ENCODE measurements at places on chromosomes 4 and X.

- no peak for DNase-seq
Observed at GRCh38 chrX:103513476-103514108, 5.7 kb downstream of the RAB40A start.

- no peak for DNase-seq
Observed at GRCh38 chrX:19545651-19546050, 30.3 kb upstream of the MAP3K15 start.

DNA sequence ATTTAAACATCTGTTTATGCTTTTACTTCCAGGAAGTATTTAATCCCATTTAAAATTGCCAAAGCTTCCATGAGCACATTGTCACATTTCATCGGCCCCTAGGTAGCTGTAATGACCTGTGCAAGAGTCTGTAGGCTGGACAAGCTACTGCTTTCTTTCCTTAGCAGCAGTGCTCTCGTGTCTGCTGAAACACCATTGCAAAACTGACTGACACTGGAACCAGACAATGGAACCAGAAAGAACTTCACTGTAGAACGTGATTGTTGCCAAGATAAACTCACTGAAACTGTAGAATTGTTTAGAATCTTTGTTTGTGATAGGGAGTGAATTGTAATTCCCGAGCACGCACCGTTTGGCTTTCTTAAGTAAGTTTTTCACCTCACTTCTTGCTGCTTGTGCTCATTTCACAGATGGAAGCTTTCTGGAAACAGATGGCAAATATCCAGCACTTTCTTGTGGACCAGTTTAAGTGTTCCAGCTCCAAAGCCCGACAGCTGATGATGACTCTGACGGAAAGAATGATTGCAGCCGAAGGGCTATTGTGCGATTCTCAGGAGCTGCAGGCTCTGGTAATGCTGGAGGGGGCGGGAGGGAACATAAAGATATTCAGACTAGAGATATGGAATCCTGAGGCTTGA, 36.9 kb downstream of the EVC start:
- no peak for DNase-seq

- no peak for DNase-seq
Observed at GRCh38 chrX:18938710-18939109, 45.2 kb downstream of the PHKA2 start.

GRCh38 chrX:19886883-19887531, 393 bp downstream of the SH3KBP1 start:
- DNase-seq: peak; percentile 32

- no peak for DNase-seq
Observed at GRCh38 chrX:122252454-122252853, 931.6 kb upstream of the GRIA3 start.

DNA sequence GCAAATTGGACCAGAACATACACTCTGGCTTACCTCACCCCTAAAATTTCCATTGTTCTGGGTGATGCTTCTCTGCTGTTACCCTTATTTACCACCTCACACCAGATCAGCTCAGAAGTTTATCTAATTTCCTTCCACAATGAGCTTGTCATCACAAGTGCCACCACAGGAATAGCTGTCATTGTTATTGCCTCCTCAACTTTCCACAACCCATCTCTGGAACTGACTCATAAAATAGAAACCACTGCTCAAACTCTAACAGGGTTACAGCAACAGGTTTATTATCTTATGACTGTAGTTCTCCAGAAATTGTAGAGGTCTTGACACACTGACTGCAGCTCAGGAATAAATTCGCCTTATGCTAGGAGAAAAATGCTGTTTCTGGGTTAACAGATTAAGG, 52.7 kb downstream of the ZNF718 start:
- no peak for DNase-seq

DNA sequence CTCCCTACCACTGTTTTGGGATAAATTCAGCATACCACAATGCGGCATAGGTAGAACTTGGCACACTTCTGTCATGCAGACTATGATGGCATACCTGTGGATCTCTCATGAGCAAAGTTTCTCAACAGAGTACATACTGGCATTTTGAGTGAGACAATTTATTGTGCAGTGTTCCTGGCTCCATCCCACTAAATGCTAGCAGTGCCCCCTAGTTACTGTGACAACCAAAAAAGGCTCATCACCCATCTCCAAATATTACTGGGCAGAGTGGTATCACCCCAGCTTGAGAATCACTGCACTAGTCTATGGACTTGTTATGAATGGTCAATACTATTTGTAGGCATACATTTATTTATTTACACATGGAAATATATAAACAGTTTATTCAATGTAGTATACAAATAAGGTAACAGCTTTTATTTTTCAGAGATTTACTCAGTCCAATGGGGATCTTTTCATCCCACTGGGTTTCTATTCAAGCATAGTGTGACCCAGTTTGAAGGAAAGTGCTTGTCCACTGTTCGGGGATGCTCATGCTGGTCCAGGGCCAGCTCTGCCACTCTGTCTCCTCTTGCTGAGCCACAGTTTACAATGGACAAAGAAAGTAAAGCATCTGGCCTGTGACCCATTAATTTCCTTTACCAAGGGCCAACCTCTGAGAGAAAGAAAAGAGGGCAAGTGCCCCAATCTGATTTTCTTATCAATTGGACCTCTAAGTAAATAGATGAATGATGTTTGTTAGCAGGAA, 81.0 kb upstream of the IL2 start:
- DNase-seq: no peak

DNA sequence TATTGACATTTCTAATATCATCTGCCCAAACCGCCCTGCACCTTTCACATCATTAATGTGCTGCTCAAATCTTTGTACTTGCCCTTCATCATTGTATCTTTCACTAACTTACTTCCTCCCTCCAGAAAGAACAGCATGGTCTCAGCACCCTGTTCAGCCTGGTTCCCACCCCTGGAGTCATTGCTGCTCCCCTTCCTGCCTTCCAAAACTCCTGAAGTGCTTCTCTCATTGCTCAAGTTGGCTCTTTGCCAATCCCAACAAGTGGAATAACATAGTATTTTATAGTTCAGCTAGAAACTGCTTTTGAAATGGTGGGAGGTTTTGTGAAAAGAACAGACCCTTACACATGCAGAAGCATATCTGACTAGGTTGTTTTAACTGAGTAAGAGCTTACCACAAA, 14.0 kb upstream of the TTC29 start:
- DNase-seq: no peak

DNA sequence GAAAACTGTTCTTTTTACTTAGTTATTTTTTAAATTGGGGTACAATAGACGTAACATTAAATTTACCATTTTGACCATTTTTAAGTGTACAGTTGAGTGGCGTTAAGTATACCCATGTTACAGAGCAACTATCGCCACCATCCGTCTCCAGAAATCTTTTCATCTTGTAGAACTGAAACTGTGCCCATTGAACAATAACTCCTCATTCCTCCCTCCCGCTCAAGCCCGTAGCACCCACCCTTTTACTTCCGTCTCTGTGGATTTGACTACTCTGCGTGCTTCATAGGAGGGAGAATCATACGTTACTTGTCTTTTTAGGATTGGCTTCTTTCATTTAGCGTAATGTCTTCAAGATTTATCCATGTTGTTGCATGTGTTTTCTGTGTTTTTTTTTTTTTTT, 55.3 kb downstream of the TMEM131L start:
- no peak for DNase-seq

GRCh38 chrX:19569121-19569805, 54.0 kb upstream of the MAP3K15 start:
- DNase-seq: no peak

GRCh38 chrX:11648705-11649519, 16.8 kb downstream of the ARHGAP6 start:
- no peak for DNase-seq

GRCh38 chr4:150045410-150045809, 32.8 kb upstream of the DCLK2 start:
- no peak for DNase-seq

DNA sequence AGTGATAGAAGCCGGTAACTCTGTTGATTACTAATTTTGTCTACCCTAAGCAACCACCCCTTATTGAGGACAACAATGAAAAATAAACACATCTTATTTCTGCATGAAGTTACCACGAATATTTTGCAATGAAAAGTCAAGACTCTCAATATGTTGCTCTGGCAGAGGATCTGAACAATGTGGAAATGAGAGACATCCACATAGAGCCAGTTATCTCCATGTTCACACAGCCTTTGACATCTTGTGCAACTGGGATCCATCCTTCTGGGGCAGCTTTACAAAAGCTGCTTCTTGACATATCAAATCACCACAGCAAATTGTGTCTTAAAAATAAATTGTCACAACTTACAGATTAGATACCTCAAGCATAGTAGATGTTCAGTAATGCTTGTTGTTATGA, 10.2 kb downstream of the EDNRA start:
- DNase-seq: no peak

DNA sequence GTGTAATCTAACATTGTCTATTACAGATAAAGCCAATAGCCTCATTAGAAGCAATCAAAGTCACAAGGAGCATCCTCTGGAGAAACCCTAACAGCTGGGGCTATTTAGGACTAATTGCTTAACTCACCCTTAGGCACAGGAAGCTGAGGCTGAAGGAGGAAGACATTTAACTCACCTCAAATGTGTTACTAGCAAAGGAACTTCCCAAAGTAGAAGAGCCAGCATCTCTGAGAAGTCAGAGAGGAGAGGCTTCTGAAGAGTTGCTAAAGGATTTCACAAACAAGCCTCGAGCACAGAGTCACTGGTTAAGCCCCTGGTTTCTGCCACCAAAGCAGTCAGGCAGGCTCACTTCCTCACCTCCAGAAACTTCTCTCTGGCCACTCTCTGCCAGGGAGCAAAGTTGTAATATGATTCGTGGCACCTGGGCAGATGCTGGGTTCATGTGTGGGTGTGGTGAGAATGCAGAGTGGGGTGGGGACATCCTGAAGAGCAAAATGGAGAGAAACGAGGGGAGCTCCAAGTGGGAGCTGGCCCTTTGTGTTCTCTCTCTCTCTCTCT, 201.3 kb downstream of the HS6ST2 start:
- no peak for DNase-seq

- peak; percentile 49 for DNase-seq
Observed at GRCh38 chrX:1249101-1249887, 19.3 kb upstream of the CSF2RA start.

DNA sequence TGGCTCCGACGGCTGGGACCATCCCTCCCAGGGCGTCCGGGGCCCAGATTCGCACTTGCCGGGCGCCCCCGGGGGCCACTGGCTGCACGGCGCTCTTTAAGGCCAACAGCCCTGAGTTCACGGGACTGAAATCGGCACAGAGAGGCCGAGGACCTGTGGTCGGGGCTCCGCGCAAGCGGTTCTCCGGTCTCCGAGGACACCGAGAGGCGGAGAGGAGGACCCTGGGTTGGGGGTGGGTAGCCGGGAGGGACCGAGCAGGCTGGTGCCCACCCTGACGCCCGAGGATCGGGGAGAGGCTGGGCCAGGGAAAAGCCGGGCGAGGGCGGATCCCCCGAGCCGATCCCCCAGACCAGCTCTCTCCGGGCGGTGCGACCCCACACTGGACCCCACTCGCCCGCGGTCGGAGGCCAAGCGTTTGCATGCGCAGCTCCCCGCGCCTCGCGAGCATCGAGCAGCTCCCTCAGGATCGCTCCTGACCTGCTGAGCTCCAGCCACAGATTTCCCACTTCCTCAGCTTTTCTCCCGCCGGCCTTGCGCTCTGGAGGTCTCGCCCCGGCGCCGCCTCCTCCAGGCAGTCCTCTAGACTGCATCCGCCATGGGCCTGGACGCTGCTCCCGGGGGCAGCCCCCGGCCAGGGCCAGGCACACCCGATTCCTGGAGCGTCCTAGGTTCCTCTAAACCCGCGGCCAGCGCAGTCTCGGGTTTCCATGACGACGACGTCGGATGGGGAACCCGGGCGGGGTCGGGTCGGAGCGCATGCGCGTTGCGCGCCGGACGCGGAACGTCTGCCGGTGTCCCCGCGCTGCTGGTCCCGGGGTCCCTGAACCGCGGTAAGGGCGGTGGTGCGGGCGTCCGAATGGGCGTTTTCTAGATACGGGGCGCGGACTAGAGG, 17.6 kb upstream of the NAT8L start:
- DNase-seq: peak; percentile 87

DNA sequence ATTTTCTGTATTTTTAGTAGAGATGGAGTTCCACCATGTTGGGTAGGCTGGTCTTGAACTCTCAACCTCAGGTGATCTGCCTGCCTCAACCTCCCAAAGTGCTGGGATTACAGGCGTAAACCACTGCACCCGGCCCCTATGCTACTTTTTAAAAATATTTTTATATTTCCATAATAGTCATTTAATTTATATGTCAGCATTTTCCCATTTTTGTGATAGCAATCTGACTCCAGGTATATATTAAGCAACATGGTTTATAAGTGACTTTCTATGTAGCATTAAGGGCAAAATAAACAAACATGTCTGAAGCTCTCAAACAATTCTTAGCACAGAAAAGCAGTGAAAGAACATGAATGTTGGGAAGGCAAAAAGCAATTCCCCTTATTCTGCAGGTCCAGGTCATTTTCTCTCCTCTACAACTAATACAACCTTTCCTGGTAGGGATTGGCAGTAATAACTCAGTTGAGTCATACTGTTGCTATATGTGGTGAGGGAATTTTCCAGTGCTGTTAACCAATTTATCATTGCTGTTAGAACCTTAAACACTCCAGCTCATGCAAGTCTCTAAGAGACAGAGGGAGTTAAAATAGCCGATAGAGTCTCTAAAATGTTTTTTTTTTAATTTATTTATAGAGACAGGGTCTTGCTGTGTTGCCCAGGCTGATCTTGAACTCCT, 24.0 kb downstream of the SMIM14 start:
- DNase-seq: no peak
